T-helper 22 cell (primary cell): ENCODE measurements at places on chromosomes 16 and 17.

DNA sequence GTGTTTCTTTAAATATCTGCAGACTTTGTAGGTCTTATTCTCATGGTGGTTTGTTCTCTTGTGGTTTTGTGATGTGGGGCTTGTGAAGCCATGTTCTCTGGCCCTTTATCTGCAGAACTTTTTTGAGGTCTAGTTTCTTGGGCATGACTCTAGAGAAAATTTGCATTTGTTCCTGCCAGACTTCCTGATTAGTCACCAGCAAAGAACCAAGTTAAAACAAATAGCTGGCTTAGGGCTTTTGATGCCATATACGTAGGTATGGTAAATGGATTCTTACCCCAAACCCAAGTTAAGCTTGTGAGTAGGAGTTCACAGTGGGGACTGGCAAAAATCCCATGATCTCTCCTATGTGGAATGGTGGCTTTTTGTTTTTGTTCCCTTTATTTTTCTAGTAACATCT is 68.7 kb upstream of the IRX3 start:
- no peak for DNase-seq

DNA sequence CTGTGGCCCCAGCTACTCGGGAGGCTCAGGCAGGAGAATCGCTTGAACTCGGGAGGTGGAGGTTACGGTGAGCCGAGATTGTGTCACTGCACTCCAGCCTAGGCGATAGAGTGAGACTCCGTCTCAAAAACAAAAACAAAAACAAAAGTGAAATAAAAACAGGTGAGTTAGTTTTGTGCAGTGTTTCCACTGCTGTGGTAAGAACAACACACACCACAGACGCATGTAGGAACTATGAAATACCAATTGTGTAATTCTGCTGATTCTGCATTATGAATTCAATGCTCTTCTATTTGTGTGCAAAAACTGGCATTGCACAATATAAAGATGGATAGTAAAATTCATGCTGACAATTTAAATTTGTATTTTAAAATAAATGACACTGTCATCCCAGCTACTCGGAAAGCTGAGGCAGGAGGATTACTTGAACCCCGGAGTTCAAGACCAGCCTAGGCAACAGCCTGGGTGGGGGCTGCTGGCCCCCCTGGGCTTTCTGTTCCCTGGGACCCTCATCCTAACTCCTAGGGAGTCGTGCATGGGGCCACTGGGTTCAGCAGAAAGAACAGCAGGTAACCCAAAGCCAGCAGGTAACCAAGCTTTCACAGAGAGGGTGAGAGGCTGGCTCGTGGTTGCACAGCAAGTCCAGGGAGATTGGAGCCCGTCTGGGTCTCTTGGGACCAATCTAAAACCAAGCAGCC is 10.6 kb upstream of the RHBDF2 start:
- DNase-seq: no peak

DNA sequence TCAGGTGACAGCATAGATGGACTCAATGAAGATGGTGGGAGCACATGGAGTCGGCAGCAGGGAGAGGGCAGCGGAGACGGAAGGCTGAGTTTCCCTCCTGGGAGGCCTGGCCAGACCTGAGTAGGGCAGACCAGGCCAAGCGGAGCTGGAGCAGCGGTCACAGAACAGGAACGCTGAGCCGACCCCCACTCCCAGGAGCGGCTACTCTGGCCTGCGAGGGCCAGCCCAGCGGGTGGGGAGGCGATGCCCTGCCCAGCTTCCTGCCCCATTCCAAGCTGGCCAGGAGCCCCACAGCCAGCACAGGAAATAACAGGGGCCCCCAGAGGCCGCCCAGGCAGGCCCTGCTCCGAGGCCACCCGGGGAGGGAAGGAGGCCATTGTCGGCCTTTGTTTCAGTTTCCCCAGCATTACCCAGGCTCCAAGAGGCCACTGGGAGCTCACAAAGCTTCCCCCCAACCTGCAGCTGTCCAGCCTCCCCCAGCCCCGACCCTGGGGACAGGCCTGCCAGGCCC is 79.8 kb downstream of the ZNF423 start:
- no peak for DNase-seq

DNA sequence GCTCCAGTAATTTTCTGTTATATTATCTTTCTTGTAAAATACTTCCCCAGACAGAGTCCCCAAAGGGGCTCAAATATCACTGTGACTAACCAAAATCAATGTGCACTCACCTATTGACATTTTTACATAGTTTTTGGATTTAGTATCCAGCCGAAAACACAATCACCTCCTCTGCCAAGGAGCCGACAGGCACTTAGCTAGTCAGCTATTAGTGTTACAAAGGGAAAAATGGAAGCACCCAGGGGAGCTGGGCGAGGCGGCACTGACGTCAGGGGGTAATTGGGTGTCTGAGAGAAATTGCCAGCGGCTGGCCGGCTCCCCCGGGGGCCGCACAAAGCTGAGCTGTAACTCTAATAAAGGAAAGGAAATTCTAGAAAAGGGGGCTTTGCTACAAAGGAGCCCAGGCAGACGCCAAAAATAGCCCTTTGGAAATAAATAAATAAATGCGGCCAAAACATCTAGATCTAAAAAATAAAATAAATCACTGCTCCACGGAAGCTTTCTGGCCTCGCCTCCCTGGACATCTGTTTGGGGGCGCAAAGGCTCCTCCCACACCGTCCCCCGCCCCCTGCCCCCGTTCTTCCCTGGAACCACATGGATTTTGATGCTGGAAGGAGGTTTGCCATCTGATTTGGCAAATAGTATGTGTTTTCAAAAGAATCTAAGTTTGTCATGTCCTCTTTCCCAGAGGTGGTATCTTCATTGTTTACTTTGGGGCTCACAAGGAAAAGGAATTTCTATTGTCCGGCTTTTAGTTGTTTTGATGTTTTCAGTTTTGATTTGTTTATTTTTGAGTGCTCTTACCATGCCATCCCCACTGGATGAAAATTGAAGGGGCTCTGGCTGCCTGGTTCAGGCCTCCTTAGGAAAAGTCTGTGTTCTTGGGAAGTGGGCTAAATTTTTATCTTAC is 156.7 kb downstream of the ZNF423 start:
- no peak for DNase-seq

DNA sequence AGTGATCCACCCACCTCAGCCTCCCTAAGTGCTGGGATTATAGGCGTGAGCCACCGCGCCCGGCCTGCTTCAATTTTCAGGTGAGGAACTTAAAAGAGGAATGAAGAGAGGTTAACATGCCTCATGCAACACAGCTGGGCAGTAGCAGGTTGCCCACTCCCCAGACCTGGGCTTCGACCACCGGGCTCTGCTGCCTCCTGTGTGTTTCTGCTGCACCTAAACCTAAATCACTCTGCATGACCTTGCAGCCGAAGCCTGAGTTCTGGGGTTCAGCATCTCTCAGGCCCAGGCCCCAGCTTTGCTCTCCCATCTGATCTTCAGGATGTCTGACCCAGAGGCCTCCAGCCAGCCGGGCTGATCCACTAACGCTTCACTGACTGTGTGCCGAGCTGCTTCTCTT is 112.6 kb downstream of the OR1D5 start:
- no peak for DNase-seq

GRCh38 chr16:81629896-81630634 is 149.0 kb upstream of the PLCG2 start:
- DNase-seq: no peak

GRCh38 chr17:81487487-81488275 is 24.9 kb downstream of the ACTG1 start:
- peak; percentile 59 for DNase-seq

DNA sequence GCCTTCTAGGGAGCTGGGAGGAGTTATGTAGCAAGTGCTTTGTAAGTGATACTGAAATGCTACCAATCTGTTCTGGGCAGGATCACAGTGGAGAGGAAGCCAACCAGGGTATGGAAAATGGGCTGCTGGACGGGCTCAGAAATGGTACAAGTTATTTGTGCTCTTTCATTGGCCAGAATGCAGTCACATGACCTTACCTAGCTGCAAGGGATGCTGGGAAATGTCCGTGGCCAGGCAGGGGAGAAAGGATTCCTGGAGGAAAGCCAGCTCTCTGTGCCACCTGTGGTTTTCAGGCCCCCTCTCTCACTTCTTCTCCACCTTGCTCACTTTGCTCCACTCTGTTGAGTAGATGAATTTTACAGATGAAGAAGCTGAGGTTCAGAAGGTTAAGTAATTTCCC is 4.8 kb downstream of the EEF2K start:
- DNase-seq: no peak

DNA sequence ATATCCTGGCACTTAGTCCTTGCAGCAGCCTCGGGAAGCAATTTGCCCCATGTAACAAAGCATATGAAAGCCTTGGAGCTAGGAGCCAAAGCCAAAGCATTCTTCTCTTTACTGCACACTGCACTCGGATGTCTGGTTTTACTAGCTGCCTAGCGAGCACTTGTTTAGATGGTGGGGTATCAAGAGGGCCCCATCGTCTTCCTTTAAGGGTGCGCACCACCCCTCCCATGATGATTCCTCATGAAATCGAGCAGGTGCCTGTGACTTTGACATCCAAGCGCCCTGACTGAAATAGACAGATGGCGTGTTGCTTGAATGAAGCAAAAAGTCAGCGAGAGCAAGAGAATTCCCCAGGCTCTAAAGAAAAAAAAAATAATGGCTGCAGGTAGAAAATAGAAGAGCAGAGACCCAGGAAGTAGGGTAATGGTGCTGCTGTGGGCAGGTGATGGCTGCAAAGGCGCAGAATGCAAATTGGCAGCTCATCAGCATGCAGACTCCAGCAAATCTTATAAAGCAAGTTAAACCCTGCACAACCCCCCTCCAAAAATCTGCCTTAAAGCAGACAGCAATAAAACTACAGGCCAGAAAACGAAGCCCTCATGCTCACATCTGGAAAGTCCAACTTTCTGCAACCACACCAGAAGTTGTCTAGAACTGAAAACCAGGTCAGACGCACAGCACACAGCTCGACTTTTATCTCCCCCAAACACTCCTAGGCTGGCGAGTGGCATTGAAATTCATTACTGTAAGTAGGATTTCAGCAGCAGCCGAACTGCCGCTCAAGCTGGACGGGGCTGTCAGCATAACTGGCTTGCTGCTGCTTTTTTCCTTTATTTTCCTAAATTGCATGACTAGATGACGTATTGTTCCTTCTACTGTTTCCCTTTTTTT is 384.3 kb downstream of the RBFOX1 start:
- DNase-seq: no peak

DNA sequence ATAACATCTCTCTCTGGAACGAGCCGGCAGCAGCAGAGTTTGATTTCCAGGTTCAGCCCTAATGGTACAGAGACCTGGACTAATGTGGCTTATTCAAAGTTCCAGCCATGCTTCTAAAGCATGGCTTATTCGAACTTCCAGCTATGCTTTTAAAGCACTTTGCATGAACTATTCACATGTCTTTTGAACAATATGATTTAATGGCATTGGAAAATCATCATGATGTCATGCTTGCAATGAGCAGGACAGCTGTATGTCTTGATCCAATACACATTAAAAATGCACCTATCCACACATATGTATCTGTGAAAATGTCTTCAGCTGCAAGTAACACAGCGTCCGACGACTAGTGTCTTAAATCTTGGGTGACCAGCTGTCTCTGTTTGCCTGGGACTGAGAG is 85.7 kb downstream of the MARF1 start:
- no peak for DNase-seq

GRCh38 chr17:70173681-70174080 is 4.3 kb downstream of the KCNJ2 start:
- no peak for DNase-seq

GRCh38 chr17:8632061-8632460 is 1.5 kb upstream of the MYH10 start:
- DNase-seq: no peak

DNA sequence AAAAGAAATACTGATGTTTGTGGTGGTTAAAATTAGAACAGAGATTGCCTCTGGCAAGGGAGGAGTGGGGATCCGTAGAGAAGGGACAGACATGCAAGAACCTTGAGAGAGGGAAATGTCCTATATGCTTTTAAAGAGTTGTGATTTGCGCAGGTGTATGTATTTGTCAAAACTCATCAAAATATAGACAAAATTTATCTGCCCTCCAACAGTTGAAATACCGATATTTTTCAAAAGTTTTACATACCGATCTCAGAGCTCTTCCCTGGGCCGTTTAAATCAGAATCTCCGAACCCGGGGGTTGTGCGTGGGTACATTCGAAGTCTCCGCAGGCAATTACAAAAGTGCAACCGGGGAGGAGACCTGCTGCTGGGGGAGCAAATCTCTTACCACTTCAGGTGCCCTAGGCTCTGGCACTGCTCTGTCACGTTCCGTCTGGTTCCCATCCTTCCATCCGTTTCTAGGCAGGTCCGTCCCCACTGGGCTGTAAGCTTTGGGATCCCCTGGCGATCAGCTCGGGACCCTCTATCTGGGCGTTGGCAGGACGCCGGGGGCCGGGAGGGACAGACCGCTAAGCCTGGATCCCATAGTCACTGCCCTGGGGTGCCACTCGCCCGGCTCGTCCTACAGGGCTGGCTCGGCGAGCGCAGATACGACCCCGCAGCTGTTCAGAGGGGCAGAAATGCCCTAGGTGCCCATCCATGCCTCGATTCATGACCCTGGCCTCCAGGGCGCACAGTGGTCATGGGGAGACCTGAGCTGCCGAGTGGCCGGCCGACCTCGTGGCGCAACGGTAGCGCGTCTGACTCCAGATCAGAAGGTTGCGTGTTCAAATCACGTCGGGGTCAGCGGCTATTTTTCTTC is 4.2 kb downstream of the BORCS6 start:
- DNase-seq: peak; percentile 65
